ENCODE measurements at places on chromosomes 1 and 21.
A peak's percentile ranks its signal among the peaks of the same experiment; 100 is the strongest.

- no peak for DNase-seq
Measured at GRCh38 chr1:162734047-162734446, 56.5 kb upstream of the HSD17B7 start.

DNA sequence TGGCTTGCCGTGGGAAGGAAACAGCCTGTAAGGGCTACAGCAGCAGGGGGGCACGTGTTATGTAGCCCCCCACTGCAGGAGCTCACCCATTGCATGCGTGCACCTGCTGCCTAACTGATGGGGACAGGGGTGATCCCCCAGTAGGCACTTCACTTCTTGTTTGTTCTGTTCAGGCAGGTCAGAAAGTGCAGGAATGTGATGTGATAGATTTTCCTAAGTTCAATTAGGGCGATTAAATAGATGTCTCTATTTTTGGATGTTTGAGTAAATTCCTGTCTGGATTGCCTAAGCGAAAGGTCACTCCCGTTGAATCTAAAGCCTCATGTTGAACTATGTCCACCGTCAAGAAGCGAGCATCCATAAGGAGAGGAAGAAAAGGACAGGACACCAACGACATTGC is 78.8 kb upstream of the LPGAT1 start:
- DNase-seq: no peak

DNA sequence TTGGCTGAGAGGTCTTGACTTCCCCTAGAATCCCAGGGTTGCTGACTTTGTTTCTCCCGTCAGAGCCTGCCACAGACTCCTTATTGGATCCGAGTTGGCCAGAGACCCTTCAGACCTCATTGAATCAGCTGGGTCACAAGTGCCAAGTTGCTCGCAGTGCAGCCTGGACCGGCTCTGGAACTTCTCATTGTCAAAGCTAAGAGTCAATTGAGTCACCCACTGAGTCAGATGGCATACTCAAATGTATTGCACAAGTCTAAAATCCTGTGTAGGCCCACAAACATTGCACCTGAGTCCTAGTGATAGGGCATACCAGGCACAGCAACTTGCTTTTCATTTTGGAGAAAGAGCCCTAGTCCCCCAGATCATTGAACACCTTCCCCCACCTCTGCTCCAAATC is 20.4 kb upstream of the SCAF4 start:
- DNase-seq: no peak

- no peak for DNase-seq
Measured at GRCh38 chr1:219159946-219160645, 13.6 kb upstream of the LYPLAL1 start.

GRCh38 chr1:179968994-179969919 is 14.6 kb downstream of the CEP350 start:
- DNase-seq: no peak

GRCh38 chr1:235746245-235746644 is 96.7 kb upstream of the GNG4 start:
- no peak for DNase-seq

DNA sequence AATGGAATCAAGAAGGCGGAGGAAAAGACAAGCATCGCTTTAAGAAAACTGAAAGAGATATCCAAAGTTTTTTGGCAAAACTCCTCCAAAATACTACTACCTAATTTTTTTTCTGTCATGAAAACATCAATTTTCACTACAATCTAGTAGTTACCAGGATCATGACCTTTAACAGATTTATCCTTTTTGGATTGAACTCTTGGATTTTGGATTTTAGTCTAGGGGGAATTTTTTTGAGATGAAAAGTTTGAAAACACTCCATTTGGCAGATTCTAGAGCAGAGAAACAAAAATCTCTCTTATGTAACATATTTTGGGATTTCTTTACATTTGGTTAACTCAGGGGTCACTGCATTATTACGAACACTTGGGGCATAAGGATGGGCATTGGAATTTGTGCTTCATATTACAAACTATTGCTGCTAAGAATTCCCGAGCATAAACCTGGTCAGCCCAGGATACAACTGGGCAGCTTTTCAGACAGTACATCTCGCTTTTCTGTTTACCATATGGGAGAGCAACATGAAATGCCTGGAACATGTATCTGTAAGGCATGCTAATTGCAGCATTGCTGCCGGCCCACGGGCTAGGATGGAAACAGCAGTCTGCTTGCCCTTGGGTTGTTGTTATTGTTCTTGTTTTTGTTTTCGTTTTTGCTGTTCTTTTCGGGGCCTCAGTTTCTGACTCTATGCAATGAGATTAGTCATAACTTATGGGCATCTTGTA is 264.3 kb downstream of the RHOU start:
- no peak for DNase-seq

- no peak for DNase-seq
Measured at GRCh38 chr1:222090103-222090502, 348.2 kb upstream of the DUSP10 start.

DNA sequence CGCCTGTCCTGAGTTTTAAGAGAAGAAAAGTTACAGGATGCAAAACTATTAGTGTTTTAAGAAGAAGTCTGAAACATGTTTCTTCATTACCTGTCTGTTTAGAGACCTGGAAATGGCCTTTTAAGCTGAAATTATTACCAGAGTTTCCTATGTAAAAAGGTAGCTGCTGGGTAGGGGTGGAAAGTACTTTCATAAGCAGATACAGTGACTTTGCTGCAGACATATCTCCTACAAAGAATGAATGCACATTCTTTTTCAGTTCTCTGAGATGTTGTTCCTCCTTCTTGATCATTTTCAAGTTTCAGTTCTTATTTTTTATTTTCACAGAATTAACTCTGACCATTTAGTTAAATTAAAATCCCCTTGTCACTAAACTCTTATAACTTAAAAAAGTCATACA is 1329.6 kb downstream of the KCNT2 start:
- no peak for DNase-seq

DNA sequence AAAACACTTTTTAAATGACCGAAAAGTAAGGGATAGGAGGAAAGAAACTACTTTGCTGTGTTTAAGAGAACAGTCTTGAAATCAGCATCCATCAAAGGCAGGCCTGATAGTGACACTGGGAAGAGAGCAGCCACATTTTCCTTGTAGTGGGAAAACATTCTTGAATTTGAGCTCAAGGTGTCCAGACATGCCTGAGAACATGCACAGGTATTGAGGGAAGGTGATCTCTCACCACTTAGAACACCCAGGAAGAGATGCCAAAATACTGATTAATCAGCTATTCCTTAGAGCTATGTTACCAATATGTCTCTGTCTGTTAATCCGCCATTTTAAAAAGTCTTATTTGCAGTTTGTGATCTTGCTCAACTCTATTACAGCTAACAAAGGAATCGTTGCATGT is 25.9 kb downstream of the IL12RB2 start:
- no peak for DNase-seq

GRCh38 chr1:16979475-16980327 is 719 bp downstream of the MFAP2 start:
- no peak for DNase-seq

DNA sequence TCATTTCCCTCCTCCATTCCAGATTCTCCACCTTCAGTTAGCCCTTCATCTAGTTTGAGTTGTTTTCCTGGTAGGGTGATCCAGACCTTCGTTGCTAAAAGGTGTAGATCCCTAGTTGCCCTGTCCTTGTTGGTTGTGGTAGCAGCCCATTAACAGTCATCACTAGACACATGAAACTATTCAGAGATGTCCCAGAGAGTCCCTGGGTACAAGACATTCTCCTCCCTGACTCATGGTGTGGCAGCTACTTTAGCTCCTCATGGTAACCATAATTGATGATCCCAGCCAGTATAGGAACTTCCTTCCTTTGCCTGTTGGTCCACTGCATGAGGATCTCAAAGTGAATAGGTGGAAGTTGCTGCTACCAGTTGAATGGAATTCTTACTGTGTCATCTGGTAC is 6.0 kb upstream of the SH2D2A start:
- DNase-seq: no peak

- no peak for DNase-seq
Measured at GRCh38 chr1:85573322-85573721, 7.2 kb upstream of the CCN1 start.

- DNase-seq: no peak
Measured at GRCh38 chr1:89605692-89606091, 27.2 kb upstream of the LRRC8C start.

DNA sequence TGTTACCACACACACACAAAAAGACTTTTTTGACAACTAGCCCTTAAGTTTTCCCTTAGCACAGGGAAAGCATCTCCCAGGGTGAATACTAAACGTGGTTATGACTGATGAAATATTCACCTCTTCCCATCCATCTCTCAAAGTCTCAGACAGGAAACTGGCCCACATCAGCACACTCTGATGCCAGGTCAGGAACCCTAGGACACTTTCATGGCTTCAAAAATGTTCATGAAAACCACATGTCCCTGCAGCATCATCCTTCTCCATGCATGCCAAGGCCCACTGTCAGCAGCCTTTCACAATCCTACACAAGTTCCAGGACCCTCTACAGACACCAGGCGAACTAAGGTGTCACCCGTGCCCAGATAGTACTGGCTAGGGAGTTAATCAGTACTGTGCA is 68.7 kb downstream of the DNTTIP2 start:
- no peak for DNase-seq

DNA sequence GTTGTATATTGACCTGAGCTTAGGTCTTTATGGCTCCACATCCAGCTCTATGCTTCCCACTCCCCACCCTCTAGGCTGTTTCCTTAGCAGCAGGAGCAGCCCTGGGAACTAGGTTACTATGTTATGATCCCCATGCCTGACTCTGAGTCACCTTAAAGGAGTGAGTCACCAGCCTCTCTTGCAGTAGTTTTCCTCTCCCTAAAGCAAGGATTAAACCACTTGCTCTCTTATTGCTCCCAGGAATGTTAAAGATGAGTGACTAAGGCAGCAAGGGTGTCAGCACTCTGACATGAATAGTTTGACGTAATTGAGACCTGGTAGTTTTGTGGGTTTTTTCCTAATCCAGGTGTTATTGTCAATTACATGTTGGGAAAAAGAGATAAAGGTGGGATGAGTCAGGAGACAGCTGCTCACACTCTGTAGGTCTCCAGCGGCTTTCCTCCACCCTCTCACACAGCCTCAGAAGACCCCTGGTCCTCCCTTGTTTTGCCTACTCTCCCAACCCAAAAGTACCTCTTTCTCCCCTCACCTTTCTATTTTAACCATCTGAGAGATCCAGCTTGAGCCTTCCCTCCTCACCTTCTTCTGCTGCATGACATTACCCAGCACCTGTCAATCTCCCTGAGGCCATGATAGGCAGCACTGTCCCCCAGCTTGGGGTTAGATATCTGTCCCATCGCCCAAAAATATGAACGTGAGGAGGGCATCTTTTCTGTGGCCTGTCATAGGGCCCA is 369.1 kb upstream of the VAMP3 start:
- no peak for DNase-seq

- peak; percentile 19 for DNase-seq
Measured at GRCh38 chr1:207495801-207496792, at the start of gene CR1. Gene CR1, plus strand, starts transcription at chr1:207496157. Its CDS starts 111 bp downstream, at chr1:207496268.

GRCh38 chr1:54326543-54327385 is 79.4 kb downstream of the SSBP3 start:
- no peak for DNase-seq

DNA sequence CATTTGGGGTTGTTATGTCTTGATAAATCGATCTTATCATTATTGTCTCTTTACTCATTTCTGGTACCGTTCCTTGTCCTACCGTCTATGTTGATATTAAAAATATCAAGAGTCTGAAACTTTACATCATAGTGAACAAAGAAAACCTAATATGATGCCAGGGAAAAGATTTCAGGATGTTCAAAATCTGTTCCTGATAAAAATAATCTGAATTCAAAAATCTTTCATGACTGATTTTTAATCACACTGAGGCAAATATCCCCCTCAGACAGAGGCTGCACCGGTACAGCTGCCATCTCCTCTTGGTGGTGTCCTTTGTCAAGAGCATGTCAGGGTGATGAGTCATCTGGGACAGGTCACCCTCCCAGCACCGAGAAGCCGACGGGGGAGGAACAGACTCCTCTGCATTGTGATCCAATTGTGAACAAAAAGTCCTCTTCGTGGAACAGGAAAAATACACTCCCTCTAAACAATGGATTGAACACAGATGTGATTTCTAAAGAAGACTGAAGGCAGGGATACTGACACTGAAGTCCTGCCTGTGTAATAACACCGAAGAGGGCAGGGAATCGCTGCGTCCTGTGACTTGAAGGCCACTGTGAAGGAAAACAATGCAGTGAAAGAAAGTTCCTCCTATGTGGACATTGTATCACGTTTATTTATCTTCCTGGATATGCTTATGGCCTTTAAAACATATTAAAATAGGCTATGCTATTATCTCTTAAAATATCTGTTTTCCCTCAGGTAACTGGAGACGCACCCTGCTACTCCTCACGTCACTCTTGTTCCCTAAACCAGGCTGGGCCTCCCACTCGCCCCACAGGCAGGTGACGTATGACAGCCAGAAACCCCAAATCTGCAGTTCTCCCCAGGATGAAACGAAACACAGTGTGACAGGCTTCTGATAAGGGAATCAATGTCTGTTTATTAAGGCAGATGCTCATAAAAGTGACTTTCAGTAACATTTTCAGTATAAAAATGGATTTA is 4.3 kb upstream of the SPATC1L start:
- DNase-seq: no peak

DNA sequence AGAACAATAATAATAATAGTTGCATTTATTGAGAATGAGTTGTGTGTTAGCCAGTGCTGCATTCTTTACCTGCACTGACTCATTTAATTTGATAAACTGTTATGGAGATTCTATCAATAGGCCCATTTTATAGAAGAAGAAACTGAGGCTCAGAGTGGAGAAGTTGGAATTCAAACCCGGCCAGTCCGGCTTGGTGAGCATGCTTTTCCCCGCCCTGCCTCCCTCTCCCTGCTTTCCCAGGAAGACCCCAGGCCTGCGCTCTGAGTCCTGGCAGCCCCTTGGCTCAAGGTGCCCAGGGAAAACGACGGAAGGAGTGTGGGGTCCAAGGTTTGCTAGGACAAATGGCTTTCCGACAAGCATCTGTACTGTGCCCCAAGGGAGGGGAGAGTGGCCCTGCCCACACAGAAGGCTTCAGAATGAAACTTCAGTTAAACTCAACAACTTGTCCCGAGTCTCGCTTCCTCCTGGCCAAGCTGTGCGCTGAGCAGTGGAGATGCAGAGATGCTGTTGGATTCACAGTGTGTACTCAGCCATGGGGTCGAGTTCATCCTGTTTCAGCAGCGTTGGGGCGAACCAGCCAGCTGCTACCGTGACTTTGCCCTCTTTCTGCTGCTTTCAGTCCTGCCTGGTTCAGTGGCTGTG is 23.3 kb upstream of the PADI6 start:
- DNase-seq: no peak

GRCh38 chr1:66302815-66303214 is 231.1 kb upstream of the SGIP1 start:
- no peak for DNase-seq

DNA sequence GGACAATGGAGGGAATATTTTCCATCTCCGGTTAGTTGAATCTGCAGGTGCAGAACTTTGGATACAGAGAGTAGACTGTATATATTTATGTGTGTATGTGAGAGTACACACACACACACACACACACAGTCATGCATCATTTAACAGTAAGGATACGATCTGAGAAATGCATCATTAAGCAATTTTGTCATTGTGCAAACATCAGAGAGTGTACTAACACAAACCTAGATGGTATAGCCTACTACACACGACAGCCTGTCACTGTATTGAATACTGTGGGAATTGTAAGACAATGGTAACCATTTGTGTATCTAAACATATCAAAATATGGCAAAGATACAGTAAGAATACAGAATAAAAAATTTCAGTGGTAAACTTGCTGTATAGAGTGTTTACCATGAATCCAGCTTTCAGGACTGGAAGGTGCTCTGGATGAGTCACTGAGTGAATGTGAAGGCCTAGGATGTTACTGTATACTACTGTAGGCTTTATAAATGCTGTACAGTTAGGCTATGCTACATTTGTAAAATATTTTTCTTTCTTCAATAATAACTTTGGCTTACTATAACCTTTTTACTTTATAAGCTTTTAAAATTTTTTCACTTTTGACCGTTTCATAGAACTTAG is 138.5 kb downstream of the ZZZ3 start:
- no peak for DNase-seq
